ENCODE measurements at places on chromosomes 3 and 15. TPM values are rescaled to one million over a fixed set of nuclear protein-coding genes. Genes with fewer than 3 reads are reported as not detected.

Gene MITF
- total RNA-seq, result 11.6 TPM

- no peak for DNase-seq
Observed at GRCh38 chr15:46080016-46080415, 445.2 kb downstream of the SQOR start.

- DNase-seq, result no peak
Observed at GRCh38 chr15:85828874-85829273, 34.1 kb upstream of the KLHL25 start.

DNA sequence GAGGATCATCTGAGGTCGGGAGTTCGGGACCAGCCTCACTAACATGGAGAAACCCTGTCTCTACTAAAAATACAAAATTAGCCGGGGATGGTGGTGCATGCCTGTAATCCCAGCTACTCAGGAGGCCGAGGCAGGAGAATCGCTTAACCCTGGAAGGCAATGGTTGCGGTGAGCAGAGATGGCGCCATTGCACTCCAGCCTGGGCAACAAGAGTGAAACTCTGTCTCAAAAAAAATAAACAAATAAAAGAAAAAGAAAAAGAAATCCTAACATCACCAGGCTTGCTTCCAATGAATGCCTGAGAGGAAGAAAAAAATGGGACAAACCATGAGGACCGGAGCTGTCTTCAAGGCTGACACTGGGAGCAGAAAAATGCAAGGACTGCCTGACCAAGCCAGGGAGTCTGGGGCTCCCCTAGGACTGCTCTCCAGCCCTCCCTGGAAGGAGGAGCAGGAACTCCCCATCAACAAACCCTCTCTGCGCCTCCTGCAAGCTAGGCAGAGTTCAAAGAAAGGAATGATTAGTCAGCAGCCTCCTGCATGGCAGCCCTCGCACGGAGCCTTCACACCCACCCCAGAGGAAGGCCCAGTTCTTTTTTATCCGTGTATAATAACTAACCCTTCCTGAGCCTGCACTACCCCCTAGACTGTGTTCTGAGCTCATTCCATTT is 55.4 kb downstream of the NUP210 start:
- peak; percentile 71 for DNase-seq

DNA sequence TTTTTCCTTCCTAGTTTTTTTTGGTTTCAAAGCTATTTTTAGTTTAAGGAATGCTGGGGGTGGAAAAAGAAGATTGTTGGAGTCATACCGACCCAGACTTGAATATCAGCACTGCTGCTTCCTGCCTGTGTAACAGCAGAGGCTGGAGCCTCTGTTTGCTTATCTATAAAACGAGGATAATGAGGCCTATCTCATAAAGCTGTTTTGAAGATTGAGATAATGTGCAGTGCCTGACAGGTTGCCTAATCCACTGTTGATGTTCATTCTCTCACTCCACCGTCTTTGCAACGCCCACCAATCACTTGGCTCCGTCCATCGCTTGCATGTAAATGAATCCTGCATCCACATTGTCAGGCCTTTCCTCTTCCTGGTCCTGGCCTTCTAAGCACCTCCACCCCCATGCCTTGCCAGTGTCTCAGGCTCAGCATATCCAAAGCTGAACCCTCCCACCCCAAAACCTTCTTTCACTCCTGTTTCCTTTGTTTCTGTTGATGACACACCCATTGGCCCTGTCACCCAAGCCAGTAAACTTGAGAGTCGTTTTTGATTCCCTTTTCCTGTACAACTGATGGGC is 94.9 kb downstream of the MEX3B start:
- no peak for DNase-seq

- DNase-seq, result peak; percentile 95
Observed at GRCh38 chr15:98647026-98647773, 1.1 kb upstream of the IGF1R start.
